ENCODE measurements at places on chromosomes 1 and 21.
A peak's percentile ranks its signal among the peaks of the same experiment; 100 is the strongest.

DNA sequence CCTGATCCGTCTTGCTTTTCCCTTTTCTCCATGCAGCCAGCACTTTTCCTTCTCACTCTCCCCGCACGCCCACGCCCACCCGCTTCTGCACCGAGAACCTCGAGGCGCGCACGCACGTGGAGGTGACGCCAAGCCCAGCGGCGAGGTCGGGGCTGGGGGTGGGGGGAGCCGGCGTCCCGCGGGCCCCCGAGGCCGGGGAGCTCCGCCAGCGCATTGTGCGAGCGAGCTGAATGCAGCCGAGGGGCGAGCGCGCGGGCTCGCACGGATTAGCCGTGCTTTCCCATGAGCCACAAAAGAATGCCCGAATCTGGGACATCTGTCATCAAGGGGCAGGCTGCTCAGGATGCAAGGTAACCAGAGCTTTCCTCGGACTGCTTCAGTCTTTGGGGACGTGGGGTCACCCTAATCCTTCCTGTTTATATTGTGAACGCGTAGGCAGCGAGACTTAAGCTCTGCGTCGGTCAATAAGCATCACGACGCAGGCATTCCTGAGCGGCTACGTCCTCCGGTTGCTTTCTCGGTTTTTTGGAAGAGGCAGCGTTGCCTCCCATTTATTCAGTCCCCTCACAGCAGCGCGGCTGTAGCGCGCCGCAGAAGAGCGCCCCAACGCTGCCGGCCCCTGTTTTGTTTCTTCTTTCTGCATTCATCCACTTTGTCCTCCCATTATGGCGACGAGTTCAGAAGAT lies 67.3 kb upstream of the AKT3 start:
- peak; percentile 59 for DNase-seq

GRCh38 chr1:186762653-186763052 lies 66.1 kb upstream of the PLA2G4A start:
- DNase-seq, result no peak

DNA sequence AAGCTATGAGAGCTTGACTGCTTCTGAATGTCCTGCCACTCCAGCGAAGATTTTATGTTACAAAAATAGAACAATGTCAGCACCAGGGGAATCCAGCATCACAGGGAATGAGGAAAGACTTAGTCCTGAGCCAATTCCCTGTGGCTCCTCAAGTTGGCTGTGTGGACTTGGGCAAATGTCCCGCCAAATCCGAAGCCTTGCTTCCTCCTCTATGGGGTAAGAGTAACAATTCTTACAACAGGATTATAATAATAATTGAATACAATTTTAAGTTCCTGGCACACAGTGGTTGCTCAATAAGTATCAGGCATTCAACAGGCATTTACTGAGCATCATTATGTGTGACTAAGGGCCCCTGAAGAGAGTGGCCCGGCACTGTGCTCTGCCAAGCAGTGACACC lies 44.4 kb downstream of the STPG1 start:
- DNase-seq, result no peak

- no peak for DNase-seq
These were observed 12.2 kb downstream of the FCRLB start for GRCh38 chr1:161733526-161733925.

DNA sequence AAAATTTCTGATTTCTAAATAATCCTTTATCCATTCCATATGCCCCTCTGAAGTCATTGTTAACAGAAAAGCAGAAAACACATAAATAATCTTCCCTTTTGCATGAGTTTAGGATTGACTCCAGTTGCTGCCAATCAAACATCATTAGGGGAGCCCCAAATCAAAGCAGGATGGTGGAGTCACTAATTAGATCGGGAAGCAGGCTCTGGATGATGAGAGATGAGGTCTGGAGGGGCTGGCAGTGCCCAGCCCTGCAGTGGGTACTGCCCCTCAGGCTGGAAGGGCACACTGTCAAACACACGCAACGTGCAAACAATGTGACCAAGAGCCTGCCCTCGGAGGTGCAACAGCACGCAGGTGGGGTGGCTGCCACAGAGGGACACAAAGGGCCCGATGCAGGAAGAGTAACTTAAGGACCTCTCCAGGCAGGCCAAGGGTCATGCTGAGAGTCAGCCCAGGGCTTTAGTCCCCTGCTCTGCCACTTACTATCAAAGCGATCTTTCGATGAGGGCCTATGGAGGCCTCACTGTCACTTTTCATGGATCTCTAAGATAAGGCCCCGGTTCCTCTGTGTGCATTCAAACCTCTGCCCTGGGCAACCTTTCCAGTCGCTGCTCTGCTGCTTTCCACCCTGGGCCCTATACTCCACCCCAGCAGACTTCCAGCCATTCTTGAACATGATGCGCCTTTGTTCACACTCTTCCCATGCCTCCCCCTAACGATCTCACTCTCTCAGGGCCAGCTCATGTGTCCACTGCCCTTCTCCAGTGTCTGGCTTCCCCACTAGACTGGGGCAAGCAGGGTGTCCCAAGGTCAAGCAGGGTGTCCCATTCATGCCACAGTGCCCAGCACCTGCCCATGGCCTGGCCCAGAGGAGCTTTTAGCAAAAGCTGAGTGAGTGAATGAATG lies 98.9 kb downstream of the DMRTB1 start:
- DNase-seq, result no peak

All from head of caudate nucleus (tissue), 42 donors.